ENCODE measurements at places on chromosomes 3 and 15.

GRCh38 chr3:61667383-61667782 lies 106.0 kb downstream of the PTPRG start:
- no peak for DNase-seq

GRCh38 chr15:98113327-98113726 lies 152.8 kb downstream of the ARRDC4 start:
- no peak for DNase-seq

- no peak for DNase-seq
These were observed 28.0 kb downstream of the OSBPL10 start for GRCh38 chr3:31953091-31953490.

- no peak for DNase-seq
These were observed 29.6 kb downstream of the ONECUT1 start for GRCh38 chr15:52760562-52760961.

DNA sequence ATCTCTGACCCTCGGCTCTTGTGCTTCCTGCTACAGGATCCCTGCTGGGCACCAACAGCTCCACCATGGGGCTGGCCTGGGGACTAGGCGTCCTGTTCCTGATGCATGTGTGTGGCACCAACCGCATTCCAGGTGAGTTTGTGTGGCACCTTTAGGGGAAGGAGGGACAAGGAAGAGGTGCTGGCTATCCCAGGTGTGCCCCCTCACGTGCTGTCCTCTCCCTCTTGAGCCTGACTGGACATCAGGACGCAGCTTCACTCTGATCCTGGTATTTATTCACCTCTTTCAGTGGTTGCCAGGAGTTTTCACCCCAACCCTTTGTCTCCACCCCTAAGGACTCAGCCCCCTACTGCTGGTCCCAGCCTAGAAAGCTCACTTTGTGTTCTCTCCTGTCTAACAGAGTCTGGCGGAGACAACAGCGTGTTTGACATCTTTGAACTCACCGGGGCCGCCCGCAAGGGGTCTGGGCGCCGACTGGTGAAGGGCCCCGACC lies 960 bp downstream of the THBS1 start:
- DNase-seq: no peak

- no peak for DNase-seq
These were observed 265.6 kb upstream of the CDIN1 start for GRCh38 chr15:36313736-36314280.

DNA sequence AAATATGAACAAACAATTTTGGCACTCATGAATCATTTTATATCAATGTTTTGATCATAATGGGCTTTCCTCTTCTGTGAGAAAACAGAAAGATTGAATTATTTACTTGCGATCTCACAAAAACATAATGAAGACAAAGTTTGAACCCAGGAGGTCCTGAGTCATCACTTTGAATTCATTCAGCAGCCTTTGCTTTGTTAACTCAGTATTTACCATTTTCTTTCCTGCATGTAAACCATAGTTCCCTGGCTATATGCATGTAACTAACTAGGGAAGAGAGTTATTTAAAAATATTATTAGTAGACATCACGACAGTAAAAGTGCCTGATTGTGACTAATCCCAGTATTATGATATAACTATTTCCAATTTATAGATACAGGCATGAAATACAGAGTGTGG lies 1026.2 kb downstream of the PLOD2 start:
- DNase-seq: no peak

DNA sequence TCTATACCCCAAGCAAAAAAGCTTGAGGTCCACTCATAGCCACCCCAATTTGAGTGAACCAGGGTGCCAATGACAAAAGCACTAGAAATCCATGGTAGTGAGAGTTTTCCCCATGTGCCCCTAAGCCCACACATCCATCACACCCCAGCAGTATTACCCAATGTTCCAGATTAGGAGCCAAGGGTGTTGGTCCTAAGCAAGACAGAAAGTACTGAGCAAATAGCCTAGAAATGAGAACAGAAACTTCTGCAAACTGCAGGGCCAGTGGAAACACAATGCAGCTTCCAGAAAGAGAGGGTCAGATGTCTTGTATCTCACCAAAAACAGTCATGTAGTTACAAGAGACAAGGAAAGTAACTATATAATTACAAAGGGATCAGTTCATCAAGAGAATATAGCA lies 10.9 kb upstream of the OXTR start:
- no peak for DNase-seq

DNA sequence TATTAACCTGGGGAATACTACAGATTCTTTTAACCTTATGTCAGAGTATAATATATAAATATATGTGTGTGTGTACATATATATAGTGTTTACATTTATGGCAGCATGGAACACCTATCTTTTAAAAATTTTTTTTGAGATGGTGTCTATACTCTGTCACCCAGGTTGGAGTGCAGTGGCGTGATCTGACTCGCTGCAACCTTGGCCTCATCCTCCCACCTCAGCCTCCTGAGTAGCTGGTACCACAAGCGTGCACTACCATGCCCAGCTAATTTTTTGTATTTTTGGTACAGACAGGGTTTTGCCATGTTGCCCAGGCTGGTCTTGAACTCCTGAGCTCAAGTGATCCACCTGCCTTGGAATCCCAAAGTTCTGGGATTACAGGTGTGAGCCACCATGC lies 18.5 kb upstream of the ERICH6 start:
- no peak for DNase-seq

DNA sequence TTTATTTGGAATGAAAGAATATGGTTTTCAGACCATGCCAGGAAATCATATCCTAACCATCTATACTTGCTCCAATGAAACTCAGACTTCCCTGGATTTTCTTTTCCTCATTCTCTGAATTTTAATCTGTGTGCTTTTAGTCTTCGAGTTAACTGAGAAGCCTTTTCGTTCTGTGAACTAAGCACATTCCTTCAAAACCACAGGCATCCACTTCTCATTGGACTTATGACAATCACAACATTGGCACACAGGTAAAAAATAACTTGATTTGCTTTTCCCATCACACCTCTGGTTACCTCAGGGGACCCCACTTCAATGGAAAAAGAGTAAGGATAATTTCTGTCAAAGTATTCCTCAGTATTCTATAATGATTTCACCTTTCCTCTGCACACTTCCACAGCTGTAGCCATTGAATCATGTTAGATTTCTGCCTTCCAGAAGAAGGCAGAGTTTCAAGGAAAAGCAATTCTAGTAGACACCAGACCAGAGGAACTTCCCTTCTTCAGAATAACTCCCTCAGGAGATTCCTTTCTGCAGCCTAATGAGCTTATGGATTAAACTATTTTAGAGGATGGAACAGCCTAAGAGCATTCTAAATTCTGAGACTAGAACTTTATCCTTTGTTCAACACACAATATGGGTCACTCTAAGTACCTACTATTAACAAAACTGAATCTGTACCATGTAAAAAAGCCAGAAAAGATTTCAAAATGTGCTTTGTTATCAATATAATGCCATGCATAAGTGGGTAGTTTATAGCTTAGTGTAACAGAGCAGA lies 15.9 kb downstream of the COMMD2 start:
- DNase-seq: no peak

GRCh38 chr3:16801223-16801622 lies 83.5 kb upstream of the PLCL2 start:
- no peak for DNase-seq

DNA sequence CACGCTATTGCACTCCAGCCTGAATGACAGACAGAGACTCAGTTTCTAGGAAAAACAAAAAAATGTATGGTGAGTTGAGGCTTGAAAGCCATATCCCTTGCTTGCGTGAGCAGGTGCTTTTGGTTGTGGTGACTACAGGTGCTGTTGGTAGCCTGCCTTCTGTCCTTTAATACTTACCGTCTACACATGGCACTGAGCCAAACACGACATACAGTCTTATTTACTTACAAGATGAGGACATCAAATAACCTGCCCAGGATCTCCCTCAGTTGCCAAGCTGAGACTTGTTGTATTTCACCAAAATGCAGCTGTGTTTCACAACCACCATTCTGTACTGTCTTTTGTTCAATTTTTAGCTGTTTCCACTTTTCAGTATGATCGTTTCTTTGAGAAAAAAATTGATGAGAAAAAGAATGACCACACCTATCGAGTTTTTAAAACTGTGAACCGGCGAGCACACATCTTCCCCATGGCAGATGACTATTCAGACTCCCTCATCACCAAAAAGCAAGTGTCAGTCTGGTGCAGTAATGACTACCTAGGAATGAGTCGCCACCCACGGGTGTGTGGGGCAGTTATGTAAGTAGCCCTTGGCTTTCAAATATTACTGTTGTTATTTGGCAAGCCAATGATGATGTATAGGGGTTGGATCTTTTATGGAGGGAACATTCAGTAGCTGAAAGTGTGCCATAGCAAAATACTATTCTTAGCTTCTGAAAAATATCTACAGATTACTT lies 6.5 kb downstream of the ALAS1 start:
- DNase-seq: no peak

DNA sequence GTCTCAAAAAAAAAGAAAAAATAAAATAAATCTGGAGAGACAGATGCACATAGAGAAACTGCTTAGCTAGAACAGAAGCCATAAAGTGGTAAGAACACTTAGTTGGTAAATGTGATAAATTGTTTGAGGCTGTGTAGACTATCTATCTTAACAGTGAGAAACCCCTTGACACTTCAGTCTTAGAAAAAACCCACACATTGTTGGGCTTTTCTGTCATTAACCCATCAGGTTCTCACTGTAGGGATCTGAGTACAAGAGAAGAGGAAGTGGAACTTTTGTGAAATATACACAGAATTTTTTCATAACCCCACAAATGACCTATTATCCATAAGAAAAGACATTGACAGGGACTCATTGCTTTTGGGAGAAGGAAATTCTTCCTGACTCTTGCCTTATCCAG lies 24.4 kb downstream of the TP63 start:
- DNase-seq: no peak

- no peak for DNase-seq
These were observed 113.2 kb downstream of the PPP2R3A start for GRCh38 chr3:136078421-136079364.

DNA sequence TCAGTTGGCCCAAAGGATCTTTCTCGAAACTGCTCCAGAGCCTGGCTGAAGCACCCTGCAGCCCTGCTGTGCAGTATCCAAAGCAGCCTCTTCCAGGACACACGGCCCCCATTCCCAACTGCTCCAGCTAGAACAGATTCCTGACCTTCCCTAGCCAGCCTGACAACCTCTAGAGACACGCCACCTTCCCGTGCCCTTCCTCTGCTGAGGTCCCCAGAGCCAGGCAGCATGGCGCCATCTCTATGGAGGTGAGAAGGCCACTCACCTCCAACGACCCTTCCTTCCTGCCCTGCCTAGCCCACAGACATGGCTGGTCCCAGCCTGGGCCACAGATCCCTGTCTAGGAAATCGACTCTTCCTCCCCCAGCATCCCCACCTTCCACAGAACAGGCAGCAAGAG lies 3.1 kb downstream of the KIF7 start:
- DNase-seq: no peak

DNA sequence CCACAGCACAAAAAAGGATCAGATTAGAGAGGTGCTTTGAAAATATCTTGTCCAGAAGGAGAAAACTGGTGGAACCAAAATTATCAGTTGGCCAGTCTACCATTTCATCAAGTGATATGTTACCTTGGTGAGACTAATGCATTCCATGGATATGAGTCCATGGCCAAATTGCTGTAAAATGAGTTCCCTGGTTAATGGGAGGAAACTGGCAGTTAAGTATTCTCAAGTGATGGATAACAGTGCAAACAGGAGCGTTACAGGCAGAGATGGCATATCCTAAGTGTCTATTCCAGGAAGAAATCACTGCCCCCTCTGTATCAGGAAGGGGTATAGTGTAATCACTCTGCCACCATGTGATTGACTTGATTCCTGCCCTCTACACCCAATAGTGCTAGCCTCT lies 34.0 kb downstream of the MYRIP start:
- DNase-seq: no peak

- DNase-seq: no peak
These were observed 41.8 kb downstream of the CBLB start for GRCh38 chr3:105826778-105827634.

GRCh38 chr3:42032693-42033349 lies 58.3 kb upstream of the TRAK1 start:
- no peak for DNase-seq

DNA sequence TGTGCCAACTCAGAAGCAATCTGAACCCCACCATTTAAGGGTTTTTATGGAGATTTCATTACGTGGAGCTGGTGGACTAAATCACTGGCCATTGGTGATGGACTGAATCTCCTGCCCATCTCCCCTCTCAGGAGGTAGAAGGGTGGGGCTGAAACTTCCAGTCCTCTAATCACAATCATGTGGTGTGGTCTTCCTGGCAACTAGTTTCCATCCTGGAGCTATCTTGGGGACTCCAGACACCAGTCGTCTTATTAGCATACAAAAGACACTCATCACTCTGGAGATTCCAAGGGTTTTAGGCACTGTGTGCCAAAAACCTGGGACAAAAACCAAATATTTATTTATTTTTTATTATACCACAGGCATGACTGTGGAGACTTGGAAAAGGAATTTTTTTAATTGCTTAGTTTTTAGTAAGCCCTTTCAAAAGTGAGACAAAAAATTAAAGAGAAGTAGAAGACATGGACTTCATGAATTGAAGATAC lies 203.6 kb downstream of the WNT5A start:
- DNase-seq: no peak

DNA sequence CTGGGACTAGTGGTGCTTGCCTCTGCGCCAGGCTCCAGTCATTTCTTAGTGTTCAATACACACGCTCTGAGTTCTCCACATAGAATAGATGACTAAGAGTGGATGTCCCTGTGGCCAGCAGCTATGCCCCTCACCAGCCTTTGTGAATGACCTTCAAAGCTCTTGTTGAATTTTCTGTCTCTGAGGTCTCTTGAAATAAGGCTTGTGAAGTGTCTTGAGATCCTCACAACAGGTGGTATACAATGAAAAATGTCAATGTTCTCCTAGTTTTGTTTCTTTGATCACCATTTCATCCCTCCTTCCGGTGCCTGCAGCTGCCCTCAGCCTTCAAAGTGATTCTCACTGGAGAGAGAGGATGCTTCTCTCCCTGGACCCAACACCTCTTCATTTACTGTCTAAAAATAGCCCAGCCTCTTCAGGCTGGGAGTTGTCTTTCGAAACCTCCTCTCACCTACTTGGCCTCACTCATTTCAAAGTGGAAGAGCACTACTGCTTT lies 5.4 kb downstream of the MAPKBP1 start:
- DNase-seq: no peak

GRCh38 chr3:43034200-43034599 lies 55.1 kb downstream of the GASK1A start:
- no peak for DNase-seq

- DNase-seq: no peak
These were observed 590.2 kb downstream of the RBMS3 start for GRCh38 chr3:29871087-29871486.

GRCh38 chr3:196624067-196624790 lies 15.3 kb upstream of the NRROS start:
- no peak for DNase-seq

- no peak for DNase-seq
These were observed 1.7 kb downstream of the SYNM start for GRCh38 chr15:99106417-99107220.

GRCh38 chr3:52237657-52238172 lies 1.2 kb downstream of the TWF2 start:
- no peak for DNase-seq

DNA sequence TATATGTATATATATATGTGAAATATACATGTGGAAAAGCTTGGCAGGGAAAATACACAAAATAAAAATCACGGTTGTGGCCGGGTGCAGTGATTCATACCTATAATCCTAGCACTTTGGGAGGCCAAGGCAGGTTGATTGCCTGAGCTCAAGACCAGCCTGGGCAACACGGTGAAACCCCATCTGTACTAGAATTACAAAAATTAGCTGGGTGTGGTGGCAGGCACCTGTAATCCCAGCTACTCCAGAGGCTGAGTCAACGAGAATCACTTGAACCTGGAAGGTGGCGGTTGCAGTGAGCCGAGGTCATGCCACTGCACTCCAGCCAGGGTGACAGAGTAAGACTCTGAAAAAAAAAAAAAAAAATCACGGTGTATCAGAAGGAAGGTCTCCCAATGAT lies 20.8 kb upstream of the ARHGEF3 start:
- DNase-seq: no peak
